ENCODE measurements at places on chromosomes 3 and 15.

DNA sequence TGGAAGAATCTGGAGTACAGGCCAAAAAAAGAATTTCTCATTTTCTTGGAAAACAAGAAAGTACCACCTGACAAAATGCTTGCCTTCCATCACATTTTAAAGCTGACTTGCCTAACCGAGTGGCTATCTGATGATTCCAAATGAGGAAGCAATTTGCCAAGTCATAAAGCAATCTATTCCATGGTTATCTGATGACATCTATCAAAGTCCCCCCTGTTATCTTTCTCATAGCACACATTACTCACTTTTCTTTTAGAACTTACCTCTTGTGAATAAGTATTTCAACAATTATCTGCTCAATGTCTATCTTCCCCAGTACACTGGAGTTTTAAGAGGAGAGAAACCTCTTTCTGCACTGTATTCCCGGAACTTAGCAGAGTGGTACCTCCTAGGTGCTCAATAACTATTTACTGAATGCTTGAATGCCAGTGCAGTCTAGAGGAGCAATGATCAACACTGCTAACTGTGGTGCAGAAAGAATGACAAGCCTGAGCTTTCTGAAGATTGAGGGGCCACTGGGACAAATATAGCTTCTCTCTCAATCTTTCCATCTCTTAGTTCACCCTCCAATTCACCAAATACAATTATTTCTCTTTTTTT is 186.3 kb upstream of the ATP11B start:
- DNase-seq: no peak

DNA sequence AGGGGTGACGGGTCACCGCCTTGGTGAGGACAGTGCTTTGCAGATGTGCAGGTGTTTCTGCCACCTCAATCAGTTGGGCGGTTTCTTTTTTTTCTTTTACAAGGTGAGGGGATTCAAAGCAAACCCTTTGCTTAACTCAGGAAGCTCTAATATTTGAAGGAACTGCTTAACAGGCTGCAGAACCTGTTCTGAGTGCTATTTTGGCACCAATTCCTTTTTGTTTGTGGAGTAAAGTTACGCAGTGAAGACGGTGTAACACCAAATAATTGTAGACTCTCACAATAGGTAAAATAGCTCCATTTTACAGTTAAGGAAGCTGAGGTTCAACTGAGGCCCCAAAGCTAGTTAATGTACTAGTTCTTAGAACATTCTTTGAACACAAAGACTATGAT is 6.6 kb downstream of the GHRL start:
- DNase-seq: no peak

GRCh38 chr3:48215019-48215418 is 8.3 kb upstream of the CAMP start:
- DNase-seq: no peak

- no peak for DNase-seq
Measured at GRCh38 chr3:52190294-52191074, 7.5 kb upstream of the ALAS1 start.

- DNase-seq: no peak
Measured at GRCh38 chr3:71503525-71504249, 79.8 kb downstream of the FOXP1 start.

DNA sequence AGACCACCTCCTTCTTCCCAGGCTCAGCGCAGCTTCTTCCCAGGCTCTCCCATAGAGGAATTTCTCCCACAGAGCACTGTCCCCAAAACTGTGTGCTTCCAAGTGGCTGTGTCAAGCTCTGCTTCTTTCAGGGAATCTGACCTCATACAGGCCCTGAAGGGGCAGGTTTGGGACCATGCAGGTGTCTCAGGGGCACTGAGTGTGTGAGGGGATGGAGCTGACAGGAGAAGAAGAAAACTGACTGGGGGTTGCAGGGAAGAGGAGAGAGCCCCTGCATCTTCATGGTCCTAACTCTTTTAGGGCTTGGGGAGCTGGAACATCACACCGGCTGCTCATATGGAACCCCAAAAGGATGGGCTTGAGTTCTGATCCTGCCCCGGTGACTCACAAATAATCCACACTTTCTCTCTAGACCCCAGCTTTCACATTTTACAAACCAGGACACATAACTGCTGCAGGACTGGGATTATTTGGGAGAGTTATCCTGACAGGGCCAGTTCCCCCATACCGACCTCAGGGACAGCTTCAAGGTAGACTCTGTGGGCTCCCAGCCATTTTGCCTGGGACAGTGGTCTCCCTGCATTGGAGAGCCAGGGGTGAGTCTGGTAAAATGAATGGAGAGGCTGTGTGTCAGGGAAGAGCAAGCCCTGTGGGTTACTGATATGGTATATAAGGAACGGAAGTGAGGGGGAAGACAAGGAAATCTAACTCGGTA is 316.1 kb downstream of the TLE3 start:
- DNase-seq: no peak

DNA sequence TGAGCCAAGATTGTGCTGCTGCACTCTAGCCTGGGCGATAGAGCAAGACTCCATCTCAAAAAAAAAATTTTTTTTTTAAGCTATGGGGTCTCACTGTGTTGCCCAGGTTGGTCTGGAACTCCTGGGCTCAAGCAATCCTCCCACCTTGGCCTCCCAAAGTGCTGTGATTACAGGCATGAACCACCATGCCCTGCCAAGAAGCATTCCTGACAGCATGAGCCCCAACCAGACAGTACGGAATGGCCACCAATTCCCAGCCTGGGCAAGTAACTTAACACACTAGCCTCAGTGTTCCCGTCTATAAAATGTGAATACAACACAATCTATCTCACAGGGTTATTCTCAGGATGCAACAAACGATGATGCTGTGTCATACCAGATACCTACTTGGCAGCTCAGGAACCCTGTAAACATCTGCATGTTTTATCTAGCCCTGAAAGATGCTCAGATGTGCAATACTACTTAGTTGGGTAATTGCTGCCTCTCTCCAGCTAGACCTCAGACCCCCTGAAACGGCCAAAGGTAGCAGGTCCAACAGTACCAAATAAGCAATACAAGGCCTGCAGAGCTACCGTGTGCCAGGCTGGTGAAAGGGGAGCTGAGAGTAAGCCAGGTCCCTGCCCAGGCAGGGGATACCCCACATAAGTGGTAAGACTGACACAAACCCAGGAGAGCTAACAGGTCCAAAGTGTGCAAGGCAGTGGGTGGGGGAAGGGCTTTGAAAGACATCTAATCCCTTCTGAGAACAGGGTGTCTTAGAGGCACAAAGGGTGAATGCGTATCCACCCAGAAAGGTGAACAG is 1.9 kb downstream of the TKT start:
- DNase-seq: no peak

DNA sequence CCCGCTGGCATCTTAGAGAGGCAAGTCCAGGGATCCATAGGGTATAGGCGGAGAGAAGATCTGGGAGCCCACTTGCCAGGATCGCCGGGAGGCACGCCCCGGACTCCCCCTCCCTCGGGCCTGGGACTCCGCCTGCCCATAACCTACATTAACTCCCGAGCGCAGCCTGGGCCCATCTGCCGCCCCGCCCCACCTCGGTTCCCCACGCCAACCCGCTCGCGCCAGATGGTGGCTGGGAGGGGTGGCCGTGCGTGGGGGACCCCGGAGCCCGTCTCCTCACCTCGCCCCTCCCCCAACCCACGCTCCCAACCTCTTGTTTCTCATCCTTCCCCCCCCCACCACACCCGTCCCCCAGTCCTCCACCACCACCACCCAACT is 1.7 kb upstream of the DLL4 start:
- DNase-seq: no peak

- no peak for DNase-seq
Measured at GRCh38 chr15:85993116-85993515, 86.6 kb upstream of the AGBL1 start.

DNA sequence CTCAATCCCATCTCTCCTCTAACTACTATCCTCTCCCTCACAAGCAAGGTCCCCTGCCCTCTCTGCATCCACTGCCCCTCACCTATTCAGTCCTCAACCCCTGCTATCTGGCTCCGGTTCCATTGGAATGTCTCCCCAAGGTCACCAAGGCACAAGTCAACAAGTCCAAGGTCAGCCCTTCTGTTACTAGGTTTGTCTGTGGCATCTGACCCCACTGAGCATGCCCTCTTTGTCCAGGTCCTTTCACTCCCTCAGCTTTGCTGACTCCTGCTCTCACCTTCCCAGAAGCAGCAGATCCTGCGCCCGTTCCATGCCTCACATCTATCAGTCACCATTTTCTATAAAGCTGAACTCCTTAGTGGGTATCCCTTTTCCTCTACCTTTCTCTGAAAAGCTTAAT is 8.3 kb upstream of the SEMA7A start:
- no peak for DNase-seq

DNA sequence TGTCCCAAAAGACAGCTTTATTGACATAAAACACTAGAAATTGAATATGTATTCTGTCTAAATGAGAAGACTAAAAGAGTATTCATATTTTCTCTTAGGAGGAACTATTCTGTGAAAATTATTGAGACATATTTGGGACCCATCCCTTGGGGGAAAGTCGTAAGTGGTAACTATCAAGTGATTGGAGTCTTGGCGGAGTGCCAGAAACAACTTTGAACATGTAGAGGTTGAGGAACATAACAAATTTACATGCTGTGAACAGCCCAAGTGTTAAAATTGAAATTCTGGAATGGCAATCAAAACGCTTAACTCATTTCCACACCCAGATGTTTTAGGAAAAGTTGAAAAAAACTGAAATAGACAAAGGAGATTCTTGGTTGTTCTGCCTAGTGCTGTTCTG is 1034.6 kb downstream of the NSUN3 start:
- DNase-seq: no peak

DNA sequence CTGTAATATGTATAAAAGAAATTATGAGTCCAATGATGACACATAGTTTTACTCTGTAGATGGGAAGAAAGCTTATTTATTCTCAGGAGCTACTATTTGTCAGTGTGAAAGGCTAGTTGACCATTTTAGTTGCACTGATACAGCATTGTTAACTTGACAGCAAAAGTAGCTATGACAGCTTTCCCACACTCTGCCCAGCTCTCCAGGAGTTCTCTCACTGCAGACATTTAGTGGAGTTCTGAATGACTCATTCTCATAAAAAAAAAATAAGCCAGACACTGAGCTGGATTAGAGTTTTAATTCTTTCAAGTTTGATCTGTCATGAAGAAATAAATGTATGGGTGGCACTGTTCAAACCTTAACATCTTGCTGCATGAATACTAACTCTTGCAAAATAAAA is 77.2 kb upstream of the CFAP20DC start:
- no peak for DNase-seq

GRCh38 chr15:47360305-47360704 is 357.0 kb upstream of the SEMA6D start:
- DNase-seq: no peak

- DNase-seq: no peak
Measured at GRCh38 chr3:171841620-171842000, 1.5 kb upstream of the TMEM212 start.

- DNase-seq: no peak
Measured at GRCh38 chr15:79037848-79038247, 52.7 kb downstream of the RASGRF1 start.

DNA sequence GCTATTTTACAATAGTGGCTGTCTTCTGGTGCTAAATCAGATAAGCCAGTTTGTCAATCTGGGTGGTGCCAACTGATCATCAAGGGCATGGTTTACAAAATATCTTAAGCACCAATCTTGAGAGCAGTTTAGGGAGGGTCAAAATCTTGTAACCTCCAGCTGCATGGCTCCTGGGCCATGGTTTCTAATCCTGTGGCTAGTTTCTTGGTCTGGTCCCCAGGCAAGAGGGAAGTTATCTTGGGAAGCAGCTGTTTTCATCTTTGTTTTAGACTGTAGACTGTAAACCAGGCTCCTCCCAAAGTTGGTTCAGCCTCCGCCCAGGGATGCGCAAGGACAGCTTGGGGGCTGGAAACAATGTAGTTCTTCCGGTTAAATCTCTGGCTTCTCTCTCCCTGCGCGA is 166.8 kb downstream of the IL1RAP start:
- DNase-seq: no peak
